ENCODE measurements at places on chromosomes 5 and 9. TPM values are rescaled to one million over a fixed set of nuclear protein-coding genes. Genes with fewer than 3 reads are reported as not detected.

GRCh38 chr9:78130004-78130403 lies 98.4 kb upstream of the GNAQ start:
- no peaks in the 10 kb centered on the region for H3K4me1 ChIP-seq
- no peaks in the 10 kb centered on the region for H3K27me3 ChIP-seq
- H3K27ac ChIP-seq, result no peak overlapping the region
- no peak for DNase-seq
- no peak overlapping the region for H3K4me3 ChIP-seq
- H3K36me3 ChIP-seq, result no peaks in the 10 kb centered on the region

Gene SARDH
- total RNA-seq, result 180 TPM

- no peaks in the 10 kb centered on the region for H3K4me1 ChIP-seq
- DNase-seq, result no peak
- H3K27ac ChIP-seq, result no peak overlapping the region
These were observed 1080.6 kb upstream of the CDH6 start for GRCh38 chr5:30112867-30113266.

Gene FCHO2
- 11.7 TPM for total RNA-seq

GRCh38 chr5:93395010-93395409 lies 186.0 kb downstream of the NR2F1-AS1 start:
- no peaks in the 10 kb centered on the region for H3K36me3 ChIP-seq
- DNase-seq, result no peak
- H3K27ac ChIP-seq, result no peak overlapping the region
- H3K4me1 ChIP-seq, result no peaks in the 10 kb centered on the region
- H3K4me3 ChIP-seq, result no peak overlapping the region

DNA sequence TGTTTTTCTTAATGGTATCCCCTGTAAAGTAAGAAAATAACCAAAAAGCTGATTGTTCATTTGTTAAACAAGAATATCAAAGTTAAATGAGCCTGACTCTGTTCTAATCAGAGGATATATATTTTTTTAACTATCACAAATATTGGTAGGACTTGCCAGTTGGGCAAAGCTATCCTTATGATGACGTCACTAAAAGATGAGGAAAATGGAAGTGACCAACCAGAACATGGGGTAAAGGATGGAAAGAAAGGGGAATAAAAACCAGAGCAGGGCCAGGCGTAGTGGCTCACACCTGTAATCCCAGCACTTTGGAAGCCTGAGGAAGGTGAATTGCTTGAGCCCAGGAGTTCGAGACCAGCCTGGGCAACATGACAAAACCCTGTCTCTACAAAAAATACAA lies 811.6 kb upstream of the DMAC1 start:
- no peak for DNase-seq
- no peaks in the 10 kb centered on the region for H3K27me3 ChIP-seq

Gene SPATA31D4
- total RNA-seq, result not detected

All from right lobe of liver (tissue), 6 donors.